ENCODE measurements at places on chromosomes 12 and 14. TPM values are rescaled to one million over a fixed set of nuclear protein-coding genes. Genes with fewer than 3 reads are reported as not detected.

The RFLNA gene
- total RNA-seq = 0.50 TPM

DNA sequence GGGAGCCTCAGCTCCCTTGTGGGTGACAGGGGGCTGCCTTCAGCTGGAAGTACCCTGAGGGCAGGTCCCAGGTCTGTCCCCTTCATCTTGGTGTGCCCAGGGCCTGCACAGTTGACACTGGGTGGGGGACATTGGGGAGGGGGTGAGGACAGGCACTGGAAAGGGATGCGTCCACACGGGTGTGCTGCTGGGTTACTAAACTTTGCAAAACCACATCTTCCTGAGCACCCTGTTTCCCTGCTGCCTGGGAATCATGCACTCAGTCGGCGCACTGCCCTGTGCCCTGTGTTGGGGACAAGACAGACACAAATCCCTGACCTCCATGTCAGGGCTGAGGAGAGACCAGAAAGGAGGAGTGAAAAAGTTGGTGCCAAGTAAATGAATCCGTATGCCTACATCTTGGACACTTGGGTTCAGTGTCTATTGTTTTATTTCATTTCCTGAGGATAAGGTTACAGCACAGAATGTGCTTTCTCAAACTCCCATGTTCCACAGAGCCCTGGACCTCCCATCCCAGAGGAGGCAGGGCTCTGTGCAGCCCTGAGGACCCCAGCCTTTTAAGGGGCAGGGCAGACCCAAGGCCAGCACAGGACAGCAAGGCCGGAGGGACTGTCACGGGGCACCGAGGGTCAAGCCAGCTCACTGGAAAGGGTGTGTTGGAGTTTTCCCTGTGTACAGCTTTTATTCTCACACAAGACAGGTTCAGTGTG is 2.9 kb upstream of the SLC25A29 start:
- no peak for DNase-seq

The KRT83 gene
- total RNA-seq = not detected

The CLEC4D gene
- total RNA-seq = 1.4 TPM

DNA sequence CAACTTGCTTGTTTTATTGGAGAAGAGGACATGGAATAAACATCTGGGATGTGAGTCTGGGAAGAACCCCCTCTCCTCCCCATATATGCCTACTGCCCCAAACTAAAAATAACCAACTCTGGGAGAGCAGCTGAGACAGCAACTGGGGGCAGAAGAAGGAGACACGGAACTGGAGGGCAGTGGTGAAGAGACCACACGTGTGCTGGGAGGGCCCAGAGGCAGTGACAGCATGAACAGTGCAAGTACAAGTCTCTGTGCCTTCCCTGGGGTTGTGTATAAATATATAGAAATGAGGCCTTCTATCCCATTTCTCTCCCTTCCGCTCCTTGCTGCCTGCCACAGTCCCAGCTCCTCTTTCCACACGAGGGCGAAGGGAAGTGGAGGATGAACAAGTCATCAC is 4.0 kb upstream of the KRT73 start:
- no peak for DNase-seq

The FGD6 gene
- total RNA-seq = 22.9 TPM

DNA sequence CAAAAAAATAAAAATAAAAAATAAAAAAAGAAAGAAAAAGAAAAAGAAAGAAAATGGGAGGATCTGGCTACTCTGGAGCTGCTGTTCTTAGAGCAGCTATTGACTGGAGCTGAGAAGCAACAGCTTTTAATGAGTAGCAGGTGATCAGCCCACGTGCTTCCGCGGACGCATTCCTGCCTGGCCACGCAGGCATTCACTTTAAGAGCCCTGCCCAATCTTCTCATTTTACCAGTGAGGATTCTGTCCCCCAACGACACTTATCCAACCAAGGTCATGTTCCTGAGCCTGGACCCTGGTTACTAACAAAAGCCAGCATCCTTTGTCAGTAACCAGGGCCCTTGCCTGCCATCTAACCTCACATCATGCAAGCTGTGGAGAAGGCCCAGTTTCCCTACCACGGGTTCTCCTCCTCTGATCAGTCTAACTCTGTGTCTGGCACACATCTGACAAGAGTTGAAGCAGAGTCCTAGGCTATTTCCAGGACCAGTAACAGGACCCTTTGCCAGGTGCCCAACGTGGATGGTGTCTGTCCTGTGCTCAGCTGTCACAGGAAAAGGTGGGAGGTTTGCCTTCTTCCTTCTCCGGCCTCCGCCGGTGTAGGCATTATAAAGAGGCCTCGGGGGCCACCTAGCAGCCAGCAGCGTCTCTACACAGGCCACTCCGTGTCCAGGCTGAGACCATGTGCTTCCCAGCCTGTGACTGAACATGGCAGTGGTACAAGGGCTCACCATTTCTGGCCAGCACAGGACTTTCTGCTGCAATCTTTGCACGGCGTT is 60.9 kb upstream of the GPATCH2L start:
- no peak for DNase-seq

DNA sequence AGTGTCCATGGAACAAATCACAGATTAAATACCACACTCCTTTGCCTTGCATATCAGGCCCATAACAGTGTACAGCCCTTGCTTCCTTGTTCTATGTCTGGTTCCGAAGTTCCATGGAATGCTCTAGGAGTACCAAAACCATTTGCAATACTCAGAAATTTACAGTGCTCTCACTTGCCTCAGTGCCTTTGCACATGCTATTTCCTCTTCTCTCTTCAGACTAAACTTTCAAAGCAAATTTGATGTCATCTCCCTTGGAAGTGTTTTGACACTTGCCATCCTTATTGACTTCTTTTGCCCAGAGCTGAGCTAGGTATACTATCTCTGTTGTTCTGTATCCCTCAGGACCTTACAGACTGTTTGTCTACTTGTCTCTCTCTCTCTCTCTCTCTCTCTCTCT is 6.1 kb downstream of the ANO4 start:
- DNase-seq = no peak

The CIROP gene
- not detected for total RNA-seq

DNA sequence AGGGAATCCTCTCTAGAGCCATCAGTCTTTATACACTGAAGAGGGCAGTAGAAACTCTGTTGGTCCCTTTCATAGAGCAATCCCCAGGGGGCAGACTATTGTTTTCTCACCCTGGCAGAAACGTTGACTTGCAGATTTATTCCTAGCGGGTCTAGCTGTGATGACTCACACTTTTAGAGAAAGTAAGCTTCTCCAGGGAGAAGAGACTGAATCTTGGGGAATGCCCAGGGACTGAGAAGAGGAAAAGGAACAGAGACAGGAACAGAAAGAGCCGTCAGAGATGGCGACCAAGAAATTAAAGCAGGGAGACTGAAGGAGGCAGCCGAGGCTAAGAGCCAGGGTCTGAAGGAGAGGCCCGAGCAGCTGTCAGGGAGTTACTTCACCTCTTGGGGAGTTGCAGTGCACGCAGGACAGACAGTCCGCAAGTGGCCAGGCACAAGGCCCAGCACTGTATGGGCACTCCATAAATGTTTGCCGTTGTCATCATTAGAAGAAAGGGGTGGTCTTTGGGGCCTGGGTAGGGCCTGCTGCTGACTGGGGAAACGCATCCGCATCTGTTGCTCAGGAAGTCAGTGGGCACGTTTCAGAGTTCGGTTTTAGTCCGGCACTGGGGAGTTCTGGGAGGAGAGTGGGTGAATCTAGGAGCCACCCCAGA is 13.0 kb downstream of the PLEKHG6 start:
- DNase-seq = no peak

DNA sequence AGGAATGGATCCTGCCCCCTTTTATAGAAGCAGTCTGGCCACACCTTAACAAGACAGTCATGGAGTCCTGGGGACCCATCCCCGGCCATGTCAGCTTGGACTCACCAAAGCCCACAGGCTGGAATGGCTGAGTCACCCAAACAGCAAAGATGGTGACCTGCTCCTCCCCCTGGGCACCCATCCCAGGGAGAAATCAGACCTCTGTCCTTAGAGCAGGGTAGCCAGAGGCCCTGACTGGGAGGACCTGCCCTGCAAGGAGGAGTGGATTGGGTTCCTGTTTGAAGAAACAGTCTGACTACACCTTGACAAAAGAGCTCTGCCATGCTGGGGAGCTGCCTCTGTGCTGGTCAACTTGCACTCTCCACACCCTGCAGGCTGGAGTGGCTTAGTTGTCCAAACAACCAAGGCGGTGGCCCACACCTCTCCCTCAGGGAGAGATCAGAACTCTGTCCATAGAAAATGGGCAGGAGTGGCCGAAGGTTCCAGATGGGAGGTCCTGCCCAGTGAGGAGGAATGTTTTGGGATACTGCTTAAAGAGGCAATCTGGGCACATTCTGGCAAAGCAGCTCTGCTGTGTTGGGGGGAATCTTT is 16.6 kb downstream of the MGP start:
- DNase-seq = no peak

DNA sequence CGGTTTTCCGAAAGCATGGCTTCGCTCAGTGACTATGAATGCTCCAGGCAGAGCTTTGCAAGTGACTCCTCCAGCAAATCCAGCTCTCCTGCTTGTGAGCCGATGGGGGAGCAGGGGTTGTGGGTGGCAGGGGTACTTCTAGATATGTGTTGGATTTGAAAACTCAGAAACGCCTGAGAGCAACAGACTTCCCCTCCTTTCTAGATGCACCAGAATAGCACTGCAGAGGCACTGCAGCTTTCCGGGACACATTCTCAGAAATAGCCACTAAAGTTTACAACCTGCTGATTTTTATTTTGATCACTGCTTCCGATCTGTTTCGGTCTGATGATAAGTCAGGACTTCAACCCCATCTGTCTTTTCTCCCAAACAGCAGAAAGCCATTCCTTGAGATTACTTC is 8.6 kb downstream of the TCP11L2 start:
- DNase-seq = no peak

- DNase-seq = no peak
Observed at GRCh38 chr12:118292836-118293235, 79.9 kb downstream of the TAOK3 start.

- DNase-seq = no peak
Observed at GRCh38 chr12:674272-674781, 11.1 kb upstream of the NINJ2 start.

The ANKRD33 gene
- not detected for total RNA-seq

The OR4E2 gene
- not detected for total RNA-seq

GRCh38 chr12:27186022-27186839 is 57.9 kb upstream of the STK38L start:
- no peak for DNase-seq

All from lower lobe of right lung (tissue), 2 donors.